Ascending aorta (tissue), 2 donors: ENCODE measurements at places on chromosomes 2 and 18. TPM values are rescaled to one million over a fixed set of nuclear protein-coding genes. Genes with fewer than 3 reads are reported as not detected.

FER1L5 gene
- total RNA-seq, result not detected

CFAP53 gene
- total RNA-seq, result not detected

MBD1 gene
- total RNA-seq, result 53.4 TPM

TMEM182 gene
- total RNA-seq, result not detected

PLEKHM3 gene
- total RNA-seq, result 18.3 TPM

AGXT gene
- total RNA-seq, result not detected

GPR155 gene
- 1.8 TPM for total RNA-seq

DNA sequence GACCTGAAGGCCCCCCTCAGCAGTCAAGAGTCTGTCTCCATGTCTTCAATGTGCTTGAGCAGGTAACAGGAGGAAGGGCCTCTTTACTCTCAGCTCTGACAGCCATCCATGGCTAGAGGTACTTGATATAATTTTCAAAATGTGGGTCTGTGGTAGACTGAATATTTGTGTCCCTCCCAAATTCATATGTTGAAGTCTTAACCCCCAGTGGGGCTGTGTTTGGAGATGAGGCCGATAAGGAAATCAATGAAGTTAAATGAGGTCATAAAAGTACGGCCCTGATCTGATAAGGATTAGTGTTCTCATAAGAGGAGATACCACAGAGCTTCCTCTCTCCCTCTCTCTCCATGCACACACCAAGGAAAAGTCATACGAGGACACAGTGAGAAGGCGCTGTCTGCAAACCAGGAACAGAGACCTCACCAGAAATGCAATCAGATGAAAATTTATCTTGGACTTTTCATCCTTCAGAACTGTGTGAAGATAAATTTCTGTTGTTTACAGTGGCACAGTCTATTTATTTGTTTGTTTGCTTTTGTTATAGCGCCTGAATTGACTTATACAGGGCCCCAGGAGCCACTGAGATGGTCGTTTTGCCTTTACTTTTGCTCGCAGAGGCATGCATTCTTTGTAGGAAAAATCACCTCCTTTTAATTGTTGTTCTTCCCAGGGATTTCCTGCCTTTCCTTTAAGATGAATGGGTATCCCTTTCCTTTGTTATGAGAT, 274.8 kb upstream of the TRIB2 start:
- no peaks in the 10 kb centered on the region for H3K4me1 ChIP-seq
- no peak overlapping the region for H3K27ac ChIP-seq
- no peaks in the 10 kb centered on the region for H3K36me3 ChIP-seq
- no peak overlapping the region for H3K4me3 ChIP-seq

DNA sequence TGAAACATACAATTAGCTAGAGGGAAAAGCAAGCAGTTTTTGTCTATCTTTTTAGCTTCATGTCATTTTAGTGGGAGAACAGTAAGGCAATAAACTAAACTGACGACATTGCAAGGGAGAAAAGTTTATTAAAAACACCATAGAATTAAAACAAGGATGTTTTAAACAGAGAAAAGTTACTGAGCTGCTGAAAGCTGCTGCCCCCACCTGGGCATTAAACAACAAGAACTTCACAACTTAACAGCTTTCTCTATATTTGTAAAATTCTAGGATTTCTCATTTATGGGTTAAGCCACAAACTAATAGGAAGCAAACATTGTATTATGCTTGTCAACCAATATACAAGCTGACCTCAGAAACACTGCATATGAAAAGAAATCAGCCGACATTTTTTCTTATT, 289.2 kb downstream of the ERBB4 start:
- no peaks in the 10 kb centered on the region for H3K4me1 ChIP-seq
- H3K27me3 ChIP-seq, result no peaks in the 10 kb centered on the region
- H3K27ac ChIP-seq, result no peak overlapping the region

GRCh38 chr18:74316257-74317170, 875 bp downstream of the C18orf63 start:
- no peaks in the 10 kb centered on the region for H3K27me3 ChIP-seq
- no peak for DNase-seq
- no peak overlapping the region for H3K4me3 ChIP-seq
- no peak overlapping the region for H3K27ac ChIP-seq
- H3K4me1 ChIP-seq, result no peaks in the 10 kb centered on the region

GRCh38 chr2:169329688-169330554, 32.4 kb downstream of the LRP2 start:
- H3K27me3 ChIP-seq, result no peaks in the 10 kb centered on the region
- H3K27ac ChIP-seq, result no peak overlapping the region
- H3K4me1 ChIP-seq, result no peaks in the 10 kb centered on the region
- no peak overlapping the region for H3K4me3 ChIP-seq
- no peaks in the 10 kb centered on the region for H3K36me3 ChIP-seq

GRCh38 chr18:73043211-73043610, 175.4 kb upstream of the NETO1 start:
- no peak overlapping the region for H3K4me3 ChIP-seq
- H3K36me3 ChIP-seq, result no peaks in the 10 kb centered on the region
- H3K4me1 ChIP-seq, result no peaks in the 10 kb centered on the region
- H3K27me3 ChIP-seq, result no peaks in the 10 kb centered on the region
- DNase-seq, result no peak
- no peak overlapping the region for H3K27ac ChIP-seq

DNA sequence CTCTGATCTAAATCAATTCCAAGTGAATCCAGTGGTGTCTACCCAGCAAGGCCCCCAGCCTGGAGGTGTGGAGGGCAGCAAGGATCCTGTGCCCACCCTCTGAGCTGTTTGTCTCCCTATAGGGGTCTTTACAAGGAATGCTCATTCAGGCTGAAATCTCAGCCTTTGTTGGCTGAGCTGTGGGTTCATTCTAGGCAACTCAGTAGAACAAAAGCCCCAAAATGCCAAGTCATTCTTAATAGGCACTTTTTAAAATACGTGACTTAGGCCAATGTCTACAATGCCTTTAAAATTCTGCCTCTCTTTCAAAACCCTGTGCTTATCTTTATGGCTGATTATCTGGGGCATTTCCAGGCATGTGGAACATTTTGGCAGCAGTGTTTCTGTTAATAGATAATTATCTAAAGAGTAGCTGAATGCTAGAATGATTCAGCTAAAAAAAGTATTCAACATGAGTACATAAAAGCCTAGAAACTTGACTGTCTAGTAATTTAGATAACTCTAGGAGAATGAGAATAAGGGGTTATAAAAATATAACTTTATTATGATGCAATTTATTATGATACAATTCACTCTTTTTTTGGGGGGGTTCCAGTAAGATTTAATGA, 7.4 kb downstream of the UGT1A6 start:
- peaks cover 3% of the 10 kb centered on the region for H3K4me1 ChIP-seq
- DNase-seq, result no peak
- no peaks in the 10 kb centered on the region for H3K36me3 ChIP-seq
- no peak overlapping the region for H3K27ac ChIP-seq

GRCh38 chr2:11480859-11481258, 14.9 kb upstream of the E2F6 start:
- no peak overlapping the region for H3K4me3 ChIP-seq
- no peaks in the 10 kb centered on the region for H3K4me1 ChIP-seq
- peaks cover 12% of the 10 kb centered on the region for H3K27me3 ChIP-seq
- no peak overlapping the region for H3K27ac ChIP-seq
- no peak for DNase-seq

- no peaks in the 10 kb centered on the region for H3K4me1 ChIP-seq
- no peak for DNase-seq
- no peak overlapping the region for H3K4me3 ChIP-seq
- no peaks in the 10 kb centered on the region for H3K27me3 ChIP-seq
These were observed 144.6 kb upstream of the SATB2 start for GRCh38 chr2:199602271-199602895.

DNA sequence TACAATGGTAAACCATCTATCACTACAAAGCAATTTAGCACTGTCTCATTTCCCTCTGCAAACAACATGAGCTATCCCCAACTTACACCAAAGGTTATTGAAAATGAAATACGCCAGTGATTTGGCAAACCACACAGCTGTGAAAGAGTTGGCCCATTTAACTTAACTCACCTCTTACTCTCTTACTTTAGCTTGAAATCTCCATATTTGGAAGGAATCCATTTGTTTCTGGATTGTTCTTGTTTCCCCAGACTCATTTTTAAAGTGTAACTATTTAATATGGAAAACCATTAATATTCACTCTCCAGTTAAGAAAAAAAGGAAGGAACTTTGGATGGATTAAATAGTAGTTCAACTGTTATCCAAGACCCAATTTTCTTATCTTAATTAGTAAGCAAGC, 93.7 kb upstream of the TRIB2 start:
- H3K4me3 ChIP-seq, result no peak overlapping the region
- DNase-seq, result no peak
- no peaks in the 10 kb centered on the region for H3K4me1 ChIP-seq
- no peak overlapping the region for H3K27ac ChIP-seq

GRCh38 chr2:239313776-239314175, 87.0 kb downstream of the HDAC4 start:
- H3K4me1 ChIP-seq, result peaks cover 43% of the 10 kb centered on the region
- H3K27ac ChIP-seq, result no peak overlapping the region
- peak; percentile 55 for DNase-seq

DNA sequence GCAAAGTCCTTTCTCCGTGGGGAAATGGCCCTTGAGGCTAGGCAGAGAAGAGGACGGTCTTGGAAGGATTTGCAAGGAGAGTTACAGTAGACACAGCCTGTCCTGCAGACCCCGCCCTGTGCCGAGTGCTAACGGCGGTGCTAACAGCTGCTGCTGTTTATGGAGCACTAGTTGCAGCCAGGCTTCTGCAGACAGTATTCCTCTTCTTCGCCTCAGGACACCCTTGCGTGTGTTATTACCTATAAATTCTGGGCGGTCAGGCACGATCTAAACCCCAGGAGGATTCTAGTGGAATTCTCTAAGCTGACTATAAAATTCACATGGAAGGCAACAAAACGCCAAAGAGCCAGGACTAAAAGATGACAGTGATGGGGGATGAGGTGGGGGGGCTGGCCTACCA, 139.8 kb downstream of the GLI2 start:
- H3K27ac ChIP-seq, result no peak overlapping the region
- H3K36me3 ChIP-seq, result no peaks in the 10 kb centered on the region
- H3K27me3 ChIP-seq, result no peaks in the 10 kb centered on the region
- H3K4me1 ChIP-seq, result peaks cover 15% of the 10 kb centered on the region
- no peak overlapping the region for H3K4me3 ChIP-seq

DNA sequence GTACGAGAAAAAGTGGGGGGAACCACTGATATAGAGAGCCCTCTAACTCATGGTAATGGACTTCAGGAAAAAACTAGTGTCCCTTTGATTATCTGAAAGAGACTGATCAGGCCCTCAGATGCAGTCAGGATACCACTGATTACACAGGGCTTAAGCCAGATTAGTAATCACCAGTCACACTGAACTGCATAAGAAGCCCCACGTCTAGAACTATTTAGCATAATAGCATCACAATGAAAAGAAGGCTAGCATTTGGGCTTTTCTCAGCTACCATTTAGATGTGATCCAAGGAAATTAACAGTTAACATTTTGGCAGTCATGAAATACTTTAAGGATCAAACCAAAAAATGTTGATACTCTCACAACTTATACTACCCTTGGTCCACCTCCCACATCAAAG, 813.1 kb upstream of the POU3F3 start:
- no peaks in the 10 kb centered on the region for H3K4me1 ChIP-seq

DNA sequence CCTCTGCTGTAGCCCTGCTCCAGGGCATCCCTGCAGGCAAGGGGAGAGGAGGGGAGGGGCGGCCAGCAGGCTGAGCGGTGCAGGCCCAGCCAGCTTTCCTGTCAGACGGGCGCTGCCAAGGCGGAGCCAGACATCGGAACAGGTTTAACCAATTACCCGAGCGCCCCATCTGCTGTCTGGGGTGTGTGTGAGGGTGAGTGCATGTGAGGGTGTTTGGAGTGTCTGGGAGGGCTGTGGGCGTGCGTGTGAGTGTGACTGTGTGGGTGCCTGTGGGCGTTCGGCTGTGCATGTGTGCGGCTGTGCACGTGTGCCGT, 20.0 kb downstream of the EMX1 start:
- no peaks in the 10 kb centered on the region for H3K27me3 ChIP-seq
- no peak for DNase-seq
- no peak overlapping the region for H3K4me3 ChIP-seq
- H3K36me3 ChIP-seq, result no peaks in the 10 kb centered on the region
- H3K4me1 ChIP-seq, result no peaks in the 10 kb centered on the region
- H3K27ac ChIP-seq, result no peak overlapping the region

DNA sequence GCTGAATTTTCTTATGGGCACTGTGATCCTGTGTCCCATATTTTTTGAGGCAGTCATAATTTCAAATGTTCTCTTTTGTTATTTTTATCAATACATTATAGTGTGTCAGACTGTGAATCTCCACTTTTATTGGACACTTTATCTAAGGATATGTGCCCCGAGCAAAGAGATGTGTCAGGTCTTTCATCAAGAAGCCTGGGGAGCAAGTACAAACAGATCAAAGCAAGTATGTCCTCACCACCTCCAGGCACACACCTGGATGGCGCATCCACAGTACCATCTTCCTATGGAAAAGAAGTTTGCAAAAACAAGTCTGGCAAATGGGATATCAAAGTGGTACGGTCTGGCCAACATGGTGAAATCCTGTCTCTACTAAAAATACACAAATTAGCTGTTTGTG, 81.0 kb upstream of the ZNF236 start:
- H3K27ac ChIP-seq, result no peak overlapping the region
- H3K4me3 ChIP-seq, result no peak overlapping the region

- no peak overlapping the region for H3K4me3 ChIP-seq
- no peak overlapping the region for H3K27ac ChIP-seq
- no peak for DNase-seq
These were observed 31.1 kb upstream of the ACTR3 start for GRCh38 chr2:113858764-113859163.

- H3K27ac ChIP-seq, result no peak overlapping the region
- no peaks in the 10 kb centered on the region for H3K4me1 ChIP-seq
- H3K36me3 ChIP-seq, result peaks cover 18% of the 10 kb centered on the region
- DNase-seq, result no peak
- no peaks in the 10 kb centered on the region for H3K27me3 ChIP-seq
These were observed 50.4 kb downstream of the CLIP4 start for GRCh38 chr2:29165362-29166241.

GRCh38 chr2:216765761-216766262, 70.5 kb upstream of the IGFBP5 start:
- no peaks in the 10 kb centered on the region for H3K4me1 ChIP-seq
- no peaks in the 10 kb centered on the region for H3K27me3 ChIP-seq
- H3K27ac ChIP-seq, result no peak overlapping the region
- DNase-seq, result no peak
- no peak overlapping the region for H3K4me3 ChIP-seq
